ACHN (cell line): ENCODE measurements at places on chromosomes 13 and 19.

DNA sequence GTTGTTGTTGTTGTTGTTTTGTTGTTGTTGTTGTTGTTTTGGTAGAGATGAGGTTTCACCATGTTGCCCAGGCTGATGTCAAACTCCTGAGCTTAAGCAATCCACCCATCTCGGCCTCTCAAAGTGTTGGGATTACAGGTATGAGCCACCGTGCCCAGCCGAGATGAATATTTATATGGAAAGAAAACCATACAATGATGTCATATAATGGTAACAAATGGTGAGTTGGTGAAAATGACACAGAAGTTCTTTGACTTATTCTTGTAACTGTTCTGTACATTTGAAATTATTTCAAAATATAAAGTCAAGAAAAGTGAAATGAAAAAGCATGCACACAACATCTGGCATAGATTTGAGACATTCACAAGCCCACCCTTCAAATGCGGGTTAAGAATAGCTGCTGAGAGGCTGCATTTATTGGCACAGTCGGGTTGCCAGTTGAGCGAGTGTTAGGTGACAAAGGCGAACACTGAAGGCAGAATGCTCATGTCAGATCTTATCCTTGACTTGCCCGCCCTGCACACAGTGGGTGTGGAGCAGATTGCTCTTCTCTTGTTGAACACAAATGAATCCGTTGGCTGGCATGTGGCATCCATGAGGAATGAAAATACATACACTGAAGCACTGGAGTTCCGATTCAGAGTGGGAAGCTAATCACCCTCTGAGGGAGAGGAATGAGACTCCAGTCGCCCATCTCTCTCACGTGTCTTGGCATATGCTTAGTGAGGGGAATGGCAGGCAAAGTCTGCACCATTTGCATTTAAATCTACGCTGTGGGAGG lies 15.8 kb upstream of the UBE2S start:
- no peak for DNase-seq

DNA sequence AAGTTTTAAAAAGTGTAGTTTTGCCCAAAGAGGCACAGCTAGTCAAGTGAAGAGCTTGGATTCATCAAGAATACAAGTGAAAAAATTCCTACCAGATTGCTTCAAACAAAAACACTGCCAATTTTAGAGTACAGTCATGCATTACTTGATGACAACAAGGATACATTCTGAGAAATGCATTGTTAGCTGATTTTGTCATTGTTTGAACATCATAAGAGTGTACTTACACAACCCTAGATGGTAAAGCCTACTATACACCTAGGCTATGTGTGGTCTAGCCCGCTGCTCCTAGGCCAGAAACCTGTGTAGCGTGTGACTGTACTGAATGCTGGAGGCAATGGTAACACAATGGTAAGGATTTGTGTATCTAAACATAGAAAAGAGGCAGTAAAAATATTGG lies 41.1 kb downstream of the TMTC4 start:
- peak; percentile 8 for DNase-seq

GRCh38 chr19:55447421-55448174 lies 4.5 kb upstream of the SHISA7 start:
- DNase-seq: peak; percentile 61

DNA sequence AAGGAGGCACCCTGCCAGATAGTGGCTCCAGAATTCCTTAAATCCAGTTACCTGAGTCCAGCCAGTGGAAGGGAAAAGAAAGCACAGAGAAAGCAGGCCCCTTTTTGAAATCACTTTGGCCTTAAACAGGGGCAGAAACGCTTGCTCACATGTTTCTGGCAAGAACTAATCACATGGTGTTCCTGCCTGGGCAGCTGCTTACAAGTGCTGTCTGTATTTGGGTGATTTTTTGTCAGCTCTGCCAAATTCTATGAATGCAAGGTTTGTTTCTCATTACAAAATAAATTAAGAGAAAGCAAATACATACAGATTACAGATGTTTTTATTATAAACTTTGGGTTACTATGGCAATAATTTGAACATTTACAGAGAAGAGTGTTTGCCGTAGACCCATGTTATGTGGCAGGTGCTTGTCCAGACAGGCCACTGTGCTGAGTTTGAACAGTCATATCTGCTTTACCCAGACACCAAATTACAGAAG lies 1237.8 kb downstream of the SLITRK5 start:
- no peak for DNase-seq

- DNase-seq: no peak
Observed at GRCh38 chr13:41751277-41751676, 209.6 kb downstream of the VWA8 start.

DNA sequence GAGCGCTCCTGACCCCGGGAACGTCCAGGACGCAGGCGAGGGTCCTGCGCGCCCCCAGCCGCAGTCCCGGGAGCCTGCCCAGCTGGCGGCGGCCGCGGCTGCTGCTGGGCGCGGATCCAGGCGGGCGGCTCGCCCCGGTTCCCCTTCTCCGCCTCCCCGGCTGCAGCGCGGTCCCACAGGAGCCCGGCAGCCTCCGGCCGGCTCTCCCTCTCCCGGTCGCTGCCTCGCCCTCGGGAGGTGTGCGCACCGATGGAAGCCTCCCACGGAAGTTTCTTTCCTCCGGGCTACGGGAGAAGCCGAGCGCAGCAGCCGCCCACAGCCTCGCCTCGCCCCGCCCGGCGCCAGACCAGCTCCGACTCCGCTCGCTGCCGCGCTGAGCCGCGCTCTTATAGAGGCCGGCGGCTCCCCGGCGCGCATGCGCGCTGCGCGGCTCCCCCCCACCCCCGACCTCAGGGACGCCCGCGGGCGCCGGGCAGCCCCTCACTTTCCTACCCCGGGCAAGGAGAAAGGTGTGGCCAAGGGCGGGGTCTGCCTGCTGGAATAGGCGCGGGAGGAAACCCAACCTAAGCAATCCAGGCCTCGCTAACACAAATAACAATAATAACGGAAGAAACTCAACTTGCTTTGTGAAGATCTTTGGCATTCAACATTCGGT lies at the start of gene SHISA2:
Gene SHISA2, minus strand, starts transcription at position 360 of the 655 bp plus-strand sequence. CDS start 1,041 bp downstream, outside the sequence.
- peak; percentile 74 for DNase-seq

DNA sequence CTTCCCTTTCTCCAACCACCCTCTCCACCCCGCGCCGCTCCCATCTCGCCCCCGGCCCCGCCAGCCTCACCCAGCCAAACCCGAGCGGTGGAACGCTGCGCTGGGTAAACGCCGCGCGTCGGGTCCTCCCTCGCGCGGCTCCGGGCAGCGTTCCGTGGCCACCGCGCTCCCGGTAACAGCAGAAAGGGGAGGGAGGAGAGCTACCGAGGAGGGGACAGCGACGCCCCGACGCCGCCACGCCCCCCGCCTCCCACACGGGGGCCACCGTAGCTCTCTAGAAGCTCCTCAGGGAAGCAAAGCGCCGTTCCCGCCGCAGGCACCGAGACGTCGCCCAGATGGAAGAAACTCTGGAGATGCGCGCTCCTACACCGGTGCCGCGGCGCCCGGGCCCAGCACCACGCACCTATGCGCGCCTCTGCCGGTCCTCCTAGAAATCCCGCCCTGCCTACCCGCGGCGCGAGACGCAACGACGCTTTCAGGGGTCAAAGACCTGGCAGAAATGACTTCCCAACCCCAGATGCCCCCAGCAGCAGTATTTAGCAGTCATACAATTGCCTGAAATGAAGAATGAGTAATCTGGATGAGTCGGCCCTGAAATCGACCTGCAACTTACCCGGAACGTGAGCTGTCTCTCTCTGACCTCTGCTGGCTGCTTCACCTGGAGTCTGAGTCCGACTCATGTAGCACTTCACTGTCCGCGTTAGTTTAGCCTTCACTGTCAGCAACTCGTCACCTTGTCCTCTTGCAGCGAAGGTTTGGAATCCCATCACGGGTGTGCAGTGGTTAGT lies at the start of gene RUBCNL:
Gene RUBCNL, minus strand, starts transcription at position 189 of the 788 bp plus-strand sequence. CDS start 14,777 bp downstream, outside the sequence.
- DNase-seq: peak; percentile 10

DNA sequence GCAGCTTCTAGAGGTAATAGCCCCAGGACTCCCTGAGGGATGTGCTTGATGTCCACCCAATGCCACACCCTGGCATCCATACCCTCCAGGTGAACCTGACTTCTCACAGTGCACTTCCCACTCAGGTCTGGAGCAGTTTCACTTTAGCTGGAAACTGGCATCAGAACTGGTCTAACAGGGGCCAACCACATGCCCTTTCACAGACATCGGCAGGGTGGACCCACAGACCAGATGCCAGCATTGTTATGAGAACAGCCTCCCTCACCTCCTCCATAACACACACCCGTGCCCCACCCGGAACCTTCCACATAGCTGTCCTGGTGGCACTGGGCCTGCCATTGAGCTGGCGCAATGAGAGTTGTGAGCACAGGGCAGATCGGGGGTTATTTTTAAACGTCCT lies 77.4 kb upstream of the GPR12 start:
- no peak for DNase-seq

DNA sequence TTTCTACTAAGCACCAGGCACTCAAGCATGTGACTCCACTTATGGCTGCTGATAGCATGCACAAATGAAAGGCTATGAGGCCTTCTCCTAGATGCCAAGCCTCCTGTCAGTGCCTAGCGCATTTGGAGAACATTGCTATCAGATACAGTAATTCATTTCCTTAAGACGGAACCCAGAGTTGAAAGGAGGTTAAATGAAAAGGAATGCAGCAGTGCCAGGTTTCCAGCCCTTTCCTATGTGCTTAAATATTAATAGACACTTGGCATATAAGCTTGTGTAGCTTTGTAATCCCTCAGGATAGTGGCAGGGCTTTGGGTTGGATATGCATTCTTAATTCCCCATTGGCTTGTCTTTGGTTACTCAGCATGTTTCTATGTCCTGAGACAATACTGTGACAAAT lies 140.1 kb upstream of the FRY start:
- peak; percentile 8 for DNase-seq

DNA sequence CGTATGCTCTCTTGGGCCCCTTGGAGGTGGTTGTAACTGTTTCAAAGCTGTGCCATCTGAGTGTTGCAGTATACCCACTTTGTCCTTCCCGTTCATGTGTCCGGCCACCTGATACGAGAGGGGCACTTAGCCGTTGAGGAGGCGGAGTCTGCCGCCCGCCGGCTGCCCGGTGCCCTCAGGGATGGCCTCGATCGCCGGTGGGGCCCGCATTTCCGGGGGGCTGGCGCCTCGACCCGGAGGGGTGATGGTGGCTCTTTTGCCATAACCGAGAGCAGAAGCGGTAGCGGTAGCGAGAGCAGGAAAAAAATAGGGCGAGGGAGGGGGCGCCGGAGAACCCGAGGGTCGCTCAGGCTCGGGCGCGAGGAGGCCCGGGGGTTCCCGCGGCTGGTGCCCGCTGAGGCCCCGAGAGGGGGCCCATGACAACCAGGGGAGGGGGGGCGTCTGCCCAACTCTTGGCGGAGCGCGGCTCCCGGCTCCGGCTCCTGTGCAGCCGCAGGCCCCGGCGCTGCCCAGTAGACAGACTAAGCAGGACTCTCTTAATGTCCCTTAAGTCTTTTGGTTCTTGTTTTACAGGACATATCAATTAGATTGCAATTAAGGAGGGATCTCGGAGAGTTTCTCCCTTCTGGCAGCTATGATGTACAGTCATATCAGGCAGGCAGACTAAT lies 342.7 kb upstream of the SGCG start:
- DNase-seq: no peak

- peak; percentile 40 for DNase-seq
Observed at GRCh38 chr13:110382229-110382628, 75.1 kb downstream of the COL4A2 start.

GRCh38 chr13:60679131-60679530 lies 282.1 kb downstream of the TDRD3 start:
- no peak for DNase-seq

DNA sequence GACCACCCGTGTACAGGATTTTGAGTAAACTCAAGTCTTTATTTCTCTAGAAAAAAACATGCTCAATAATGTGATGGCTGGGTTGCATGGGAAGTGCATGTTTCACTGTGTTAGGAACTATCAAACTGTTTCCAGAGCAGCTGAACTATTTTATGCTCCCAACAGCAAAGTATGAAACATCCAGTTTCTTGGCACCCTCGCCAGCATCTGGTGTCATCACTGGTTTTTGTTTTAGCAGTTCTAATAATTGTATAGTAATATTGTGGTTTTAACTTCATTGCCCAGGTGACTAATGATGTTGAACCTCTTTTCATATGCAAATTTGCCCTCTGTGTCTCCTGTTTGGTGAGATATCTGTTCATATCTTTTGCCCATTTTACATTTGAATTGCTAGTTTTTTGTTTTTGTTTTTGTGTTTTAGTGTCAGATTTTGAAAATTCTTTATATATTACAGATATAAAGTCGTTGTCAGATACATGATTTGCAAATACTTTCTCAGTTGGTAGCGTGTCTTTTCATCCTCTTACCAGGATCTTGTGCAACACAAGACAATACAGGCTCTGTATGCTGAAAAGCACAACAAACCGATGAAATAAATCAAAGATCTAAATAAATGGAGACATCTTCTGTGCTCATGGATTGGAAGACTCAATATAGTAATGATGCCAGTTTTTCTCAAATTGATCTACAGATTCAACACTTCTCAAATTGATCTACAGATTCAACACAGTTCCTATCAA lies 87.8 kb downstream of the IPO5 start:
- DNase-seq: no peak

GRCh38 chr13:68019901-68020300 lies 789.8 kb upstream of the PCDH9 start:
- no peak for DNase-seq

GRCh38 chr19:41442473-41443355 lies at the start of gene ERICH4:
Gene ERICH4, plus strand, starts transcription at chr19:41443156. Its CDS starts 14 bp downstream, at chr19:41443170.
- DNase-seq: no peak

DNA sequence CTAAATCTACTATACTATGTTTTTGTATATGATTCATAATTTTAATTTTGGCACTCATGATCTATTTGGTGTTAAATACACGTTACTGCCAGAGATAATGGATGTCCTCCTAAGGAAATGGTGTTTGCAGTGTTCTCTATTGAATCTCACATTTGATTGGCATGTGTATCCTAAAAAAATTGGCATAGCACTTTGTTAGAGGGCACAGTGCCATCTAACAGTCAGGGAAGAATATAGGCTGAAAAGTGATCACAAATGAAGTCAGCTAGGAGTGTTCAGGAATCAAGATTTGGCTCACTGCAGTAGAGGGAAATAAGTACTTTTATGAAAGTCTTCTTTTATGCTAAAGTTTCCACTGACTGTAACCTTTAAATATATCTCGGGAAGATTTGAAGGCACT lies 624.6 kb downstream of the GPC6 start:
- DNase-seq: no peak

DNA sequence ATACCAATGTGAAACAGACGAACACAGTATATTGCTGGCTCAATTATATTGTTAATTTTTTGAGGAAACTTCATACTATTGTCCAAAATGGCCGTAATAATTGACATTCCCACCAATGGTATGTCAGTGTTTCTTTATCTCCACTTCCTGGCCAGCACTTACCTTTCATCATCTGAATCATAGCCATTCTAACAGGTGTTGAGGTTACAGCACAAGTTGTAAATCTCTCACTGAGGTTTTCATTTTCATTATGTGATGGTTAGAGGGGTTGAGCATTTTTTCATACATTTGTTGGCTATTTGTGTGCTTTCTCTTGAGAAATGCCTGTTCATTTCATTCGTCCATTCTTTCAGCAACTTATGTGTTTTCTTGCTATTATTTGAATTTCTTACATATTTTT lies 824.0 kb downstream of the UQCRFS1 start:
- no peak for DNase-seq

GRCh38 chr19:3499738-3500428 lies 591 bp downstream of the DOHH start:
- no peak for DNase-seq
